SIG-M5 (cell line): ENCODE measurements at places on chromosomes 4 and X.

DNA sequence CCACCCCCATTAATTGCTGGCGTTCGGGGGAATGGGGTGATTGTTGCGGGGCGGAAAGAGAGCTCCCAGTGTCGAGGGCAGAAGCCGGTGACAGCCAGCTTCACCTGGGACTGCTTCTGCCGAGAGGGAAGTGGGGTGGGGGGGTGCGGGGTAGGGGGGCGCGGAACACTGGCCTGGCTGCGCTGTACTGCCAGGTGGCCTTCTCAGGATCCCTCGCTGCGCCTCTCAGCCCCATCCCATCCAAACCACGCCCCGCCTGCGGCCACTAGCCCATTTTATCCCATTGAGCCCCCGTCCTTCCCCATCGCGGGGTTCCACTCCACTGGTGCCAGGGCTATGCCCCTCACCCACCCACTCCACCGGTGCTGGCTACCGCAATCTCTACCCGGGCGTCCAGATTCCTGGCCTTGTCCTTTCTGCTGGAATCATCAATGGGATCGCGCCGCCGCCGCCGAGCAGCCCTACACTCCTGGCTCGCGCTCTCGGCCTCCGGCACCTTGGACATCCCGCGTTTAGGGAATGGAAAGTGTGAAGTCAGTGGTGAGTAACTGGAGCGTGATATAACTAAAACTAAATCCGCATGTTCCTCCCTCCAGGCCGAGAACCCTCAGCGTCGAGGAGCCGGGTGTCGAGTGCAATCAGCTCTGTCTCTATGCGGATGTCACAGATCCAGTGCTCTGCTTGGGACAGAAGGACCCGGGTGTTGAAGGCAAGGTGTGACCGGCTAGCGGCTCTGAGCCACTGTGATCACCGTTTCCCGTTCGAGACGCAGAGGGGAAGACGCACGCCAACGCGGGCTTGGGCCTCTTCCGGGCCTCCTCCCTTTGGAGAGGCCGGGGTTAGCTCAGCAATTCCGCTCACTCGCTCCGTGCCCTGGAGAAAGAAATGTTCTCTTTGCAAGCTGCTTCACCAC is 20.5 kb downstream of the NKX3-2 start:
- DNase-seq: no peak

DNA sequence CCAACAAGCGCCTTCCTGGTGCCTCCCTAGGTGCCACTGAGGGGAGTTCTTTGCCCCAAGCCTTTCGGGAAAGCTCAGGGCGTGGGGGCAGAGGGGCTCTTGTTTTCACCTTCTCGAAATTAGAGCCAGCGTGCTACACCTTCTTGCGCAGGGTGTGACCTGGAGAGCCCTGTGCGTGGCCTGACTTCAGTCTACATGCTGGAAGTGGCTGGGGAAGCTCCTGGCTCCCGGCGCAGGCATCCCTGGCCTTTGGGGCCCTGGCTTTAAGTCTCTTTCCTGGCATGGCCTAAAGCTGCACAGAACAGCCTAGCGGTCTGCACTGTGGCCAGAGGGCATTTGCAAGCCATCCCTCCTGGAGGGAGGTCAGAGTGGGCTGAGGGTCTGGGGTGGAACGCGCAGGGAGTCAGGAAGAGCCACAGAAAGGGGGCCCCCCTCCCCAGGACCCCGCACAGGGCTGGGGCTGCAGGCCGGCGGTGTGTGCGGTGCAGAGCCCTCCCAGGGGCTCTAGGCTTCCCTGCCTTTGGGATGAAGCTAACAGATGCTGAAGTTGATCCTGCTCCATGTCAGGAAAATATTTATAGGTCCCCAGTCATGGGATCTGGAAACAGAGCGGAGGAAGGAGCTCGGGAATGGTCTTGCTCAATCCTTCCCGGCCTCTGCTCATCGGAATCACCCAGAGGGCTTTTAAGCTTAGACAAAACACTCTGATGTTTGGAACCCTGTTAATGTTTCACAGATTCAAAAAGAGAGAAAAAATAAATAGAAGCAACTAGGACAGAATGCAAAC is 781 bp upstream of the SPON2 start:
- no peak for DNase-seq

- DNase-seq: no peak
Measured at GRCh38 chrX:117196481-117196880, 733.7 kb upstream of the CT83 start.

DNA sequence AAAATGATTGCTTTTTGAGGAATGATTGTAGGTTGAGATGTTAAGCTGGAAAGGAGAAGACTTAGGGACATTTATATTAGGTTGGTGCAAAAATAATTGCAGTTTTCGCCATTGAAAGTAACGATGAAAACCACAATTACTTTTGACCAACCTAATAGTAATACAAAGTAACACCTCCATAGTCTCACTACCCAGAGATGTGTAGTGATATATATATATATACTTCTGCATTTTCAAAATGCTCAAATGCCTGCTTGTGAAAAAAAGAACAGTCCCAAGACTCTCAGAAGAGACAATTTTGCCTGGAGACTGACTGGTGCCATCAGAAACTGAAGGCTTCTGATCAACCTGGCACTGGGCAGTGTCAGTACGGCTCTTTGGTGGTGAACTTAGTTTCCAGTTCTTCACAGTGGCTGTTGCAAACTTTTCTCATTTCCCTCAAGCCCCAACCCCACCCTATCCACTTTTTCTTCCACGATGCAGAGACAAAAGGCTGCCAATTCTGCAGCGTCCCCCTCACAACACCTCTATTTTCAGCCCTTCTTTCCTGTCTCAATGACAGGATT is 35.1 kb upstream of the TAPT1 start:
- no peak for DNase-seq

GRCh38 chrX:86455495-86455894 is 307.2 kb downstream of the DACH2 start:
- no peak for DNase-seq

DNA sequence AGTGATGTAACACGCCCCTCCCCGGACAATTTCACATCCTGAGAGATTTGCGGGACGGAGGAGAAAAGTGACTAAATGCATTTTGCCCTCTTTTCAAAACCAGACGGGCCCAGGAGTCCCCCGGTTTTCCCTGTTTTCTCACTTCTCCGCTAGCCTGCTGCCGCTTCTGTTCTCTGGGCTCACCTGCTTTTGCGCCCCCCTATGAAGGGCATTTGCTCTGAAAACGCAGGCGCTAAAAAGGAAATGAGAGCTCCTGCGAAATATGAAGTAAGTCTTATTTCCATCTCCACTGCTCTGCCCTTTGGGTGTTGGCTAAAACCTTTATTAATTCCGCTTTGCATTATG is 613 bp upstream of the TMEM47 start:
- DNase-seq: no peak
